ENCODE measurements at places on chromosomes 2 and 18.

DNA sequence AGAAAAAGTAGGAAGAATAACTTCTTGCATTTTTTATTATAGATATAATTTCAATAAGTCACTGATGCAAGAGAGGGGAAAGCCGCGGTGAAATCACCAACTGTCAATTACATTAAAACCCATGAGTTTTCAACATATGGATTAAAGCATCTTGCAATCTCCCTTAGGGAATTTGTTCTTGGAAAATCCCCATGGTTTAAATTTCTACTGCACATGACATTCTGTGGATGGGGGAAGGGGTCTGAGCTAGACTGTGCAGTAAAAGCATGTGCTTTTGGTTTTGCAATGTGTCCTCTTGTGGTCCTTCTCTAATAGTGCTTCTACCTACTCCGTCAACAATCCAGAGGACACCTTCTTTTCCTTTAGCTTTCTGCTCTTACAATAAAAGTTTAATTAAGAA, 894.0 kb downstream of the DCDC2C start:
- no peak for DNase-seq

- no peak for DNase-seq
Observed at GRCh38 chr2:63734510-63734909, 107.2 kb upstream of the UGP2 start.

DNA sequence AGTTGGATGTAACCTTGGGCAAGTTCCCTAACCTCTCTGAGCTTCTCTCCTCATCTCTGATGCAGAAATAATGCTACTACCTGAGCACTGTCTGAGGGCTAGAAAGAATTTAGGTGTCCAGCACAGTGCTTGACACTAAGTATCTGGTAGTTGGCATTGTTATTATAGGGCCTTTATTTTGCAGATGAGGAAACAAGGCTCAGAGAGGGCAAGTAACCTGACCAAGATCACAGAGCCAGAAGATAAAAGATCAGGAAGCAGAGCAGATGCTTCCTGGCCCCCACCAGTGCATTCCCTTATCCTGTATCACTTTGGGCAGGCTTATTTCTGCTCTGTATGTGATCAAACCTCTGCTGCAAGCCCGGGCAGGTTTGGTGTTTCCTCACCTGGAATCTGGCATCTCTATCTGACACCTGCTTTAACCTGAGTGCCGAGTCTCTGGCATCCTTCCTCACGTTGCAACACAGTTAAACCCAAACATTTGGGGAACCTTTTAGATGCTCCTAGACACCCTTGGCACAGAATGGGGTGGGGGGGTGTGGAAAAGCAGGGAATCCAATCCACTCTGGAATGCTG, 69.9 kb downstream of the PLB1 start:
- no peak for DNase-seq

DNA sequence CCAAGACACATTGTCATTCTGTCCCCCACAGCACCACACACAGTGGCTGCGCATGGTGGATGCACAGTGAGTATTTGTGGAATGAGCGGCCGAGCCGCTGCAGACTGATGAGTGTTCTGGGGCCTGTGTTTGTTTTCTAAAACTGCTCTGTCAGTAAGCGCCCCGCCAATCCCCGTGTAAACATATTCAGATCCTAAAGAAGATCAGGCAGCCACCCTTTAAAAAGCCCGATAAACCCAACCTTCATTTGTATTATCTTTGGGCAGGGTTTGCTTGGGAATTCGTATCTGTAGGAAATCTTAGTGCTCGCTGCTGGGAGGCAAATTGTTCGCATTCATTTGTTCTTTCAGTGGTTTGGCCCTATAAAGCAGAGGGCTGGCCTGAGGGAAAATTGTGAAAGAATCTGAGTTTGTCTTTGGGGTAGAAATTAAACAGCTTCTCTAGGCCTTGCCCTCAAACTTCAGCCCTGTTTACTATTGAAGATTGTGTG, 68.6 kb downstream of the TGOLN2 start:
- DNase-seq = peak; percentile 55

GRCh38 chr2:25981596-25982272, 563 bp downstream of the KIF3C start:
- DNase-seq = peak; percentile 34

GRCh38 chr2:82226441-82226840, 1921.9 kb upstream of the LRRTM1 start:
- DNase-seq = no peak

- DNase-seq = peak; percentile 43
Observed at GRCh38 chr2:159616286-159616701, at the start of gene BAZ2B. BAZ2B (minus strand) TSS chr2:159616548; CDS start chr2:159478719, 137,829 bp downstream.

DNA sequence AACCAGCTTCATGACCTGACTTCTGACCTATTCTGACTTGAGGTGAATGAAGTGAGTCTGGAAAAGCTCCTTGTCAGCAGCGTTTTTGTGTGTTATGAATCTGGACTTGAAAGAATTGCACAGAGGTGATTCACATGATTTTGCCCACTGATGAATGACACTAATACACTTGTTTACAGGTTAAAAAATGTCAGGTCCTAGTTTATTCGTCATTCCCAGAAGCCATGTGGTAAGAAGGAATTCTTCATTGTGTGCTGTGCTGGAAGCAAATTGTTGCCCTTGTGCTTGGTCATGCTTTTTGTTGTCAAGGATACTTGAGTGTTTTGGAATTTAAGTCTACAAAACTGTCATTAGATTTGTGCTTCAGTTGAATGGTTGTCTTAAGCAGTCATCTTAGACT, 15.5 kb downstream of the SEC11C start:
- peak; percentile 30 for DNase-seq

DNA sequence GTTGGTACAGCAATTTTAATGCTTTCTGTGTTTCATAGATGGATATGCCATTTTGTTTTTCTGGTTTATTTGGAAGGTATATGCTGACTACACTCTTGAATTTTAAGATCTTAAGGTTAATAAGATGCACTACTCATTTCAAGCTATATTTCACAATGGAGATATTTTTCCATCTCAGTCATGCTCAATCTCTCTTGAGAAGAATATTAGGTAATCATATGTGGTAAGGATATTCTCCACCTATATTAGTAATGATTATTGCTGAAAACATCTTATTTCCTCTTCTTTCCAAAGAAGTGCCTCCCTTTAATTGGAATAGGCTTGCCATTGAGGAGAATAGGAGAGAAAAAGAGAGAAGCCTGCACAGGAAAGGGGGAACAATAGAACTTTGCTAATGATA, 40.1 kb downstream of the EPB41L3 start:
- no peak for DNase-seq

DNA sequence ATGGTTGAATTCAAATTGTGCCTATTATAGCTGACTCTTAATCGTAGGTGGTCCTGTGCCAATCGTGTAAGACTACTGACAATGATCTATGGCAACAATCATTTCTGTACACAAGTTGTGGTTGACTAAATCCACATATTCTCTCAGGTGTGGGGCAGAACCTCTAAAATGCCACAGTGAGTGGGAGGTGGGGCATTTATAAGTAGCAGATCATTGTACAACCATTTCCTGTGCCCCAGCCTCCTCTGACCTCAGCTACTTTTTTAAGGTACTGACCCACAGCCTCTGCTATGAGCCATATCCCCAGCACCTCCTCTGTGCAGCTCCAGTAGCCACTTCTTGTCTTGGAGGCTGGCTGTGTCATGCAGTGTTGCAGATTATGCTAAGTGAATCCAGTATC, 48.6 kb upstream of the RAPH1 start:
- peak; percentile 49 for DNase-seq

DNA sequence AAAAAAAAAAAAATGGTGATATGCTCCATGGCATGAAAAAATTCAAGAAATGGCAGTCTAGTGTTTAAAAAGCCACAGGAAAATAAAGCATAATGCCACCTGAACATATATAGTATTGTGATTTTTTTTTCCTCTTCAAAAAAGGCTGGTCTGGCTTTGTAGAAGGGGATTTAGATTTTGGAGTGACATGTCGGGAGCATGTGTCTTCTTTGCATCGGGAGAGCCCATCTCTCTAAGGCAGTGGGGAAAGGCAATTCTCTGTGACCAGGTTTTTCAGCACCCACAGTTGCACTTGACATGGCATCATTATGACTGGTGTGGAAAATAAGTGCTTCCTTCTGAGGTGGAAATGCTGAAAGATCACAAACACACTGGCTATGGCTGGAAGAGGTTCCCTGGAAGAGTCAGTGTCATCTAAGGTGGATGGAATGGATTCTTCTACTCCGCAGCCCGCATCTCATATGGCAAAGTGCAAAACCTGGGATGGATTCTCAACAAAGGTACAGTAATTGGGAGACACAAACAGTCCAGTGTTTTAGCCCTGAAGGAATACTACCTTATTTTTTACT, 172.5 kb downstream of the AGAP1 start:
- DNase-seq = peak; percentile 75

- no peak for DNase-seq
Observed at GRCh38 chr2:136129601-136130000, 11.7 kb upstream of the CXCR4 start.

- DNase-seq = peak; percentile 17
Observed at GRCh38 chr2:75053484-75054112, 95.2 kb downstream of the POLE4 start.

DNA sequence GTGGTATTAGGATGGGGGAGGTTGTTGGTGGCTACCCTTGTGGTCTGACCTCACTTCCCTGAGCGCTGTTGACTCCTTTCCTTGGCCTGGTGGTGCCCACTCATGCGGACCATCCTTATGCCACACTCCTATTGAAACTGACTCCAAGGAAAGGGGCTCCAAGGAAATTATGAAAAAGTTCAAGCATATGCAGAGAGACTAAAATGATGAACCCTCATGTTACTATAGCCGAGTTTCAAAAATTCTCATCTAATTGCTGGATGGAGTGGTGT, 96.2 kb upstream of the STPG4 start:
- DNase-seq = no peak

- DNase-seq = no peak
Observed at GRCh38 chr2:46387886-46388515, 90.8 kb downstream of the EPAS1 start.

DNA sequence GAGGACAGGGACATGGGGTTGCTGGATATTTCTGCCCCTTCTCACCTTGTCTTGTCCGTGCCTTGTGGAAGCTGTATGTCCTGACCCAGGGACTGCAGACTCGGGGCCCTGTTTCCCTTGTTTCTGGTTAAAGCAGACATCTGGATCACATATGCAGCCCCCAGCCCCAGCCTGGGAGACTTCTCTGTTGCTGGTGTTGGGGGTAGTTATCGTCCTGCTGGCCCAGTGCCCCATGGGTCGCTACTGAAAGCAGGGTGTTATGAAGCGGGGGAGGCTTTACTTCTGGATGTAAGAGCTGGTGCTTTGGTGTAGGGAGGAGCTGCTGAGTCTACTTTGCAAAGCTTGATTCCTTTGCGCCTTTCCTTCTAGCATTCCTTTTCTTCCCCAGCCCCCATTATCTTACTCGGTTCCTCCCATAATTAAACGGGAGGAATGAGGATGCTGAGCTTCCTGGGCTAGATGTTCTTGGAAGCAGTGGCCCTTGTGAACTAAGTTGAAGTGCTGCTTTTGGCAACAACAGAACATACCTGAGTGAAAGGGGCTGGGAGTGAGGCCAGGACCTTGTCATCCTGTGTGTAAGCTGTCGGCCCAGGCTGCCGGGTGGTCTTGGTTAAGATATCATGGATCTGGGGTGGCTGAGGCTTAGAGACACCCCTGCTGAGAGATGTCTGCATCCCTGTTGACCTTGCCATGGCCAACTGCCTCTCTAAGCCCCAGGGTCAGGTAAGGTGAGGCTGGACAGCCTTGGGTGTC, 3.4 kb downstream of the TET3 start:
- DNase-seq = no peak

DNA sequence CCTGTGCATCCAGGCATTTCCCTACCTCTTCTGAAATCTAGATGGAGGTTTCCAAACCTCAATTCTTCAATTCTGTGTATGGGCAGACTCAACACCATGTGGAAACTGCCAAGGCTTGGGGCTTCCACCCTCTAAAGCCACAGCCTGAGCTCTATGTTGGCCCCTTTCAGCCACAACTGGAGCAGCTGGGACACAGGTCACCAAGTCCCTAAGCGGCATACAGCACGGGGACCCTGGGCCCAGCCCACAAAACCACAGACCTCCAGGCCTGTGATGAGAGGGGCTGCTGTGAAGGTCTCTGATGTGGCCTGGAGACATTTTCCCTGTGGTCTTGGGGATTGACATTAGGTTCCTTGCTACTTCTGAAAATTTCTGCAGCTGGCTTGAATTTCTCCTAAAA, 255.4 kb downstream of the TDRD15 start:
- DNase-seq = no peak

DNA sequence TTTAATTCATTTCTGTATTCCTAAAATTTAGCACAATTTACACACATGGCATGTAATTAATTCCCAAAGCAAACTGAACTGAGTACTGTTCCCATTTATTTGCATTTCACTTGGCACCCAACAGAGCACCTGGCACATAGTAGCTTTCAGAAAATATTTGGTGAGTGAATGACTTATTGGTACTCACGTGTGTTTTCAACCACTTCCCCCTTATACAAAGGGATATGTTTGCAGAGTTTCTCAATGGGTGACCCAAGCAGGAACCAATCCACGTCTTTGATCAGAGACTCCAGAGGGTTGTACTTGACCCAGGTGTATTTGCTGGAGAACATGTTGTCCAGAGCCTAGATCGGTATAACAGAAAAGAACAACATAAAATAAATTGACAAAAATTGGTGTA, 6.6 kb downstream of the GKN2 start:
- DNase-seq = no peak

- no peak for DNase-seq
Observed at GRCh38 chr2:25174192-25174861, 5.9 kb upstream of the POMC start.

- peak; percentile 17 for DNase-seq
Observed at GRCh38 chr2:132550946-132551345, 119.1 kb downstream of the LYPD1 start.

- DNase-seq = no peak
Observed at GRCh38 chr2:688504-689076, 11.4 kb upstream of the TMEM18 start.

GRCh38 chr2:113175042-113175628, 1.4 kb downstream of the PSD4 start:
- DNase-seq = no peak

- no peak for DNase-seq
Observed at GRCh38 chr2:197759013-197759412, 26.1 kb downstream of the BOLL start.

DNA sequence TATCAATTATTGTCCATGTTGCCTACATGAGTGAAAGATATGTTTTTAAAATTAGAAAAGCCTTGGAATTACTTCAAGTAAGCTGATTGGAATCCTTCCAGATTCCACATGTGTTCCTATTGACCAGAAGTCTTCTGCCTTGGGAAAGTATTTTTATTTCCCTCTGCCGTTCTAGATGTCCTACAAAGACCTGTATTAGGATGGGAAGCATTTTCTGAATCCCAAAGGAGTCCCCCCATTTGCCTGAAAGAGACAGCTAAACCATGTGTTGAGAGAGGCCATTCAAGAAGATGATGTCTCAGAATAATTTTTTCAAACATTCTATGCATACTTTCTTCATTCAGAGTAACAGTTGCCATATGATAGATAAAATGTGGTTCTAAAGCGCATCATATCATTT, 19.0 kb upstream of the MYO1B start:
- DNase-seq = no peak

DNA sequence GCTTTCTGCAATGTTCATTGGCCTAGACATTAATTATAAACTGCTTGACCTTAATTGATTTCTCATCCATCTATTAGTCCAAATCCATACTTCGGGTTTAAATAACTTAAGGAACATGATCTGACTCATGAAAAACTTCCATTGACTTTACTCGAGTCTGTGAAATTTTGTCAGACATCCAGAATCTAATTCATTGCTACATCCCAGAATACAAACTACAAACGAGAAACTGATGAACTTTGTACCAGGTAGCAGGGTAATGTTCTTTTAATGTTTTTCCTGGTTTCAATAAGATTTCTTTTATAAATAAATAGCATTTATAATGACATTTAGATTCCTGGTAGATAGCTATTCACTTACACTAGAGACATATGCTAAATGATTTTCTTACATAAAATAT, 36.0 kb upstream of the IKZF2 start:
- DNase-seq = no peak

GRCh38 chr18:2985628-2986027, 27.3 kb downstream of the LPIN2 start:
- DNase-seq = no peak
